ENCODE measurements at places on chromosomes 5 and 9.

DNA sequence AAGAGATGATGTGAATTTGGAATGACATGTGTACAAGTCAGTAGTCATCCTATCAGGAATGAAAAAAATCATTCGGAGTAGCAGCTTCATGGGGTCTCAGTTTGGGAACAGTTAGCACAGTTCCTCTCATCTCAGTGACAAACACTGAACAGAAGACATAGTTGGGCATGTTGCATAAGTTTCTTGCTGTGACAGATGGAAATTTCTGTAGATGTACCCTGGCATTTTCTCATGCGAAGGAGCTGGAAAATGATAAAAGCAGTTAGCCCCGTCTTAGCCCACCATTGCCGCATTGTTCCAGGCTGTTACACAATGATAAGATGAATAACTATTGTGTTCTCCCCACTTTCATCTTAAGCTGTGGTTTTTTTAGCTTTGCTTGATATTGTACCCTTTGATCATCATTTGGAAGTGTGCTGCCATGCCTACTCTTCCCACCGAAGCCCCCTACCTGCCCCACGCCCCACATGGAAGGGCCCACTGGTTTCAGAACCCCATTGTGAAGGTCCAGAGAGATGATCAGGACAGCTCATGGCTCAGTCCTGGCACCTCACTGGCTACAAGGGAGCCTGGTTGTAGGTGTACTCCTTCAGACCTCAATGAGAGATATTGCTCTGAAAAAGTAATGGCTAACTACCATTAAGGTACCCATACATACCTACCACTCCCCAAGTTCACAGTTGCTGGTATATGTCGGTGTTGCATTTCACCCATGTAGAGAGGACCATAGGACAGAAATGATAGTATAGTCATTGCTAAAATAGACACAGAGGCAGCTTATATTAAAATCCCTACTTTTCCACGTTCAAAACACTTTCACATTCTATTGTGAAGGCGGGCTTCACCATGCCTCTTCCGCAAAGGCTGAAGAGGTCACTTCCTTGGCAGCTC lies 38.8 kb downstream of the SFXN1 start:
- no peak for DNase-seq

GRCh38 chr5:87361536-87362213 lies 51.1 kb downstream of the CCNH start:
- no peak for DNase-seq

- no peak for DNase-seq
These were observed 390.3 kb downstream of the PDE4D start for GRCh38 chr5:59503220-59503619.

GRCh38 chr5:174159327-174160114 lies 114.0 kb downstream of the NSG2 start:
- no peak for DNase-seq

DNA sequence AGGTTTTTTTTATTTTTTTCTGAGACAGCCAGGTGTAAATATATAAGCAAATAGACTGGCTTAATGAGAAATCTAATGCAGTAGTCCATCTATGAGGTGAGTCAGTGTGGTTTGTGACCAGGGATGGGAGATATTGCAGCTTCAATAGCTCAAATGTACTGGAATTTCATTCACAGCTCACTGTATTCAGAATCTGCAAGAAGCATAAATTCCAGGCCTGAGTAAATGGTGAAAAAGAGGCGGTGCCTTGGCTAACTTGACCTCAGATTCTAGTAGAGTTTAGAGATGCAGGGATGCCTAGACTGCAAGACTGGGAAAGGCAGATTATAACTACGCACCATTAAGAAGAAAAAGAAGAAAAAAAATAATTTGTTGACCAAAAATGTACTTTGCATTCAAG lies 151.9 kb upstream of the SMC2 start:
- no peak for DNase-seq

DNA sequence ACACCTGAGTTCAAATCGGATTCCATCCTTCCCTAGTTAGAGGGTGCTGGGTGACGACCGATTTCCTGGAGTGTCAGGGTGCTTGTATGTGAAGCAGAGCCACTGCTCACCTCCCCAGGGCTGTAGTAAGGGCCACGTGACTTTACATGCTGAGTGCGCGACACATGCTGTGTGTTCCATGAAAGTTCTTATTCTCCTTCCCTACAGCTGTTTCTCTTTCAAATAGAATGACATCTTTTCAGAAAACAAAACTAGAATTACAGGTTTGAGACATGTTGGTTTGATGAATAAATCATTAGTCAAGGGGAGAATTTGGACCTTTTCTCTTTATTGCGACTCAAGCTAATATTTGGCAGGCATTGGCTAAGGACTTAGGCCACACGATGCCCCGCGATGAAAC lies 113.1 kb downstream of the JMY start:
- DNase-seq = no peak

GRCh38 chr5:103834216-103834615 lies 271.6 kb upstream of the NUDT12 start:
- DNase-seq = no peak

Measured in activated CD8-positive, alpha-beta memory T cell treated with anti-CD3 and anti-CD28 coated beads for 4 hours (primary cell).